ENCODE measurements at places on chromosomes 2 and 18.

GRCh38 chr2:12728221-12728777 lies 11.6 kb downstream of the TRIB2 start:
- no peak for DNase-seq

DNA sequence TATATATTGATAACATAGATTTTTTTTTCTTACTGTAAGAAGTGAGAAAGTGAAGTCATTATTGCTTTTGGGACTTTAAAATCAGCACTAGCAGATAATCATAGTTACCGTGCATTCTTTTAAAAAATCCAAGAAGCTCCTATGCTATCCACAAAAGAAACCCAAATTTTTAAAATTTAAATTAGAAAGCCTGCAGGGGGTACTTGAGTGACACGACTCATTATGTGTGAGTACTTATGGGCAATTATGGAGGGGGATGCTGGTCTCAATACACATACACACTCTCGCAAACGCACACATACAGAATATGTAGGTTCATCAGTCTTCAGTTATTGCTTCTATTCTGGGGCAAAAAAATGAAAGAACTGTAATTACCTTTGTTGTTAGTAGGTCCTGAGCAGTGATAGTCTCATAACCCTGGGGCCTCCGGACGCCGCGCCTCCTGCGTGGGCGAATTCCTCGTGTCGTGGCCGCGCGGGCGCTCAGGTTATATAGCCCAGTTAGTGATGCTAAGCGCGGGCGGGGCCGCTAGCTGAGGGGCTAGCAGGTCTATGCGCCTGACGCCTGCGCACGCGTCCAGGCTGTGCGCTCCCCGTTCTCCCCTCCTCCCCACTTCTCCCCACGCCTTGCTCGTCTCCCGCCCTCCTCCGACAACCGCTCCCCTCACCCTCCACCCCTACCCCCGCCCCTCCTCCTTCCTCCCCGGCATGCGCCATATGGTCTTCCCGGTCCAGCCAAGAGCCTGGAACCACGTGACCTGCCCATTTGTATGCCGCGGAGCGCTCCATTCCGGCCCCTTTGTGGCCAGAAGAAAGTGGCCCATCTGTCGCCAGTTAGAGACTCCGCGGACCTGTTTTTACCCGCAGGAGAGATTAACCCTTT lies at the start of gene NEUROD1:
TSS of gene NEUROD1 (minus strand) at position 463 of the 882 bp plus-strand sequence. CDS start 1,657 bp downstream, outside the sequence.
- DNase-seq, result no peak

- DNase-seq, result no peak
Measured at GRCh38 chr2:235105821-235106359, 154.1 kb downstream of the SH3BP4 start.

GRCh38 chr18:13265911-13266217 lies 47.3 kb downstream of the LDLRAD4 start:
- DNase-seq, result no peak

GRCh38 chr2:162475661-162476060 lies 131.7 kb downstream of the GCA start:
- no peak for DNase-seq

GRCh38 chr2:36834203-36834602 lies 132.1 kb downstream of the STRN start:
- no peak for DNase-seq

DNA sequence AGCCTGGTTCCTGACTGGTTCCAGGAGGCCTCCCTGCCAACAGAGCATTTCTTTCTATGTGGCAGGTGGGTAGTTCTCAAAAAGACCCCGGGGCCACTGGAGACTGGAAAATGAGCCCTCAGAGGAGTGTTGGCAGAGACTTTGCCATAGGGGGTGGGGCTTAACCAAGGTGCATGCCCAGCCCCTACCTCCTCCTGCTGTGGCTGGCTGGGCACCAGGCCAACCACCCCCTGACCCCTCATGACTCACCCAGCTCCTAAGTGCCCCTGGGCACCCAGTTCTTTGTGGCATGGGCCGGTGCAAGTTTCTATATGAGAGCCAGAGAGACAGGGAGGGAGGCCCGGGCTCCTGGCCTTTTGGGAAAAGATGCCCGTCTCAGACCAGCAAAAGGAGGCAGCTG lies 98.2 kb upstream of the SMAD2 start:
- DNase-seq, result no peak

GRCh38 chr2:56191617-56192016 lies 7.8 kb downstream of the CCDC85A start:
- DNase-seq, result no peak

- no peak for DNase-seq
Measured at GRCh38 chr2:98459496-98460175, 15.0 kb downstream of the INPP4A start.

DNA sequence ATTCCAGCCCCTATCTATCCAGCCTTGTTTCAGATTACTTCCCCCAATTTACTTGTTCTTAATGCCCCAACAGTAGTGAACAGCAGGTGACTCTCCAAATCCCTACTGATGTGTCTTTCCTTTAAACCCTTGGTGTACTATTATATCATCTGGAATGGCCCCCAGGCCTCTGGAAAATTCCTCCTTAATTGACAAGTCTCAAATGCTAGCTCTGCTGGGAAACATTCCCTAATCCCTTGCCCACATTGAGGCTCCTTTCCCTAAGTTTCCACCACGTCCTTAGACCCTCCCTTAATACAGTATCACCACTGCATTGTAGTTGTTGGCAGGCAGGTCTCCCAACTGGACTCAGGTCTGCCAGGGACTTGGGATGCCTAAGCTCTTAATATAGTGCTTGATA lies 41.0 kb downstream of the MYO3B start:
- no peak for DNase-seq

DNA sequence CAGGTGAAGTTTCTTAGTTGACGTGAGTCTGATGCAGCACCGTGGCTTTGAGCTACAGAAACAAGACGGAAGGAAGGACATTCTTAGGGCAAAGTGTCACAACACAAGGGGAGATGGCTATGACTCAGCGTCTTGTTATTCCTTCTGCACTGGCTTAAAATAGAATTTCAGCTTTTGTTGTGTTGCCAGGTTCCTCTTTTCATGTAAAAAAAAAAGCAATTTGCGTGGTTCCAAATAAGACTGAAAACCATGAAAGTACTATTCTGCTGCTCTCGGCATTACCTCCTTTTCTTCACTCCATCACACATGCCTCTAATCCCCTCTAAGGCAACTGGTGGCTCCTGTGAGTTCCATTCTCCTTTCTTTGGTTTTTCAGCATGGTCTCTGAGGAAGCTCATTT lies 150.1 kb downstream of the ANTXR1 start:
- DNase-seq, result no peak

DNA sequence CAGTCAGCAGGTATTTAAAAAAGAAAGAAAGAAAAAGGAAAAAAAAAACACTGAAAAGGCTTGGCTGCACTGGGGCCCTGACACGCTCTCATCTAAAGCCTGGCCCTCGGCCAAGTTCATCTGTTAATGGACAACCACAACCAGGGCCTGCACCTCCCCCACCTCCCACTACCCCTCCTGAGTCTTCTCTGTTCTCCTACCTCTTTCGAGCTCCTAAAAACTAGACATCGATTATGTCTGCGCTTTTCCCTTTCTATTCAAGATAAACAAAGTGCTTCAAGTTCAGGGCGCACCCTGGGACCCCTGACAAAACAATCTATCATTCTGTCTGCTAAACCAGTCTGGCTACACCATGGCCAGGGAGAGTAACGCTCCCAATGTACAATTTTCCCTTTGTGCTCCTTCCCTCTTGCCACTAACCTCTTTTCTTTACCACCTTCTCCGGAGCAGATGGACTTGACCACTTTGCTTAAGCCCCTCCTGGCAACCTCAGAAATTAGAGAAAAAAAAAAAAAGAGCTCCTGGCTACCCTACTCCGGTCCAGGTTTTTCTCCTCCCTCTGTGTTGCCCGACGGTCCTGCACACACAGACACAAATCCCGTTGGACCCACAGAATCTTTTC lies 22.7 kb downstream of the BCL11A start:
- DNase-seq, result no peak

DNA sequence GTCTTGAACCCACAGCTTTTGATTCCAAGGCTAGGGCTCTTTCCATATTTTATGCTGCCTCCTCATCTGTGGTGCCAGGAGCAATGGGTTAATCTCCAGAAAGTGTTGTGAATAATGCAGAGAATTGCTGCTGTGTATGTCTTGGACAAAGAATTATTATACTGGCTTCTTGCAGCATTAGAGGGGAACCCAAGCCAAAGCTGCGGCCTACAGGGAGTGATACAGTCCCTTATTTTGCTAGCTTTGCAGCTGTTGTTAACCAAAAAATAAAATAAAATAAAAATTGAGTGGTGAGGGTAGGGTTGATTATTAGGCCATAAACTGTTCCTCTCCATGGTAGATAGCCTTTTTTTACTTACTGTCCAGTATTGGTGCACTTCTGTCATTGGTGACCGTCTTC lies 16.7 kb downstream of the WIPF1 start:
- no peak for DNase-seq

- DNase-seq, result no peak
Measured at GRCh38 chr2:28586867-28587266, 91.0 kb downstream of the PLB1 start.

GRCh38 chr18:28065031-28065792 lies 111.7 kb downstream of the CDH2 start:
- no peak for DNase-seq

GRCh38 chr2:191910518-191910917 lies 63.6 kb upstream of the CAVIN2 start:
- DNase-seq, result no peak

- no peak for DNase-seq
Measured at GRCh38 chr2:138994502-138994901, 214.3 kb upstream of the NXPH2 start.

DNA sequence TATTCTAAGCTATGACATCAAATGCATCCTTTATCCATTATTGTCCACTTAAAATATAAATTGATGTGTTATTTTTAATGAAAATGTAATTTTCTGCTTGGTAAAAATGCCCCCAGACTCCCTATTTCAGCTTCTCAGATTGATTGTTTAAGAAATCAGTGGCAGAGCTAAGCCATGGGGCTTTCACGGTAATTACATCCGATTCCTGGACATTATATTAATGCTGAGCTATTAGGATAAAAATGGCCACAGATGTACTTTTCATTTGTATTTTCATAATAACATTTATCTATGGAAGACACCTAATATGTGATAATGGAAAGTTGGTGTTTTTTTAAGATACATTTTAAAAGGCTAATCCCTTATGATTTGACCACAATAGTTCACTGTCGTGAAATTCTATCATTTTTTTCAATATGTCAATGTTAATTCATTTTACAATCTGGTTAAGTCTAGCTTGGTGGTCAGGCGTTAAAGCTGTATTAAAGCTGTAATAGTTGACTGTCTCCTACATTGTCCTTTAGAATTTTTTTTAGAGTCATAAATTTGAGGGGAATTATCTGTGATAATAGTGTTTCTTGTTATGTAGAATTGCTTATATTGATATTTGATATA lies 229.0 kb upstream of the UBE2E3 start:
- no peak for DNase-seq

DNA sequence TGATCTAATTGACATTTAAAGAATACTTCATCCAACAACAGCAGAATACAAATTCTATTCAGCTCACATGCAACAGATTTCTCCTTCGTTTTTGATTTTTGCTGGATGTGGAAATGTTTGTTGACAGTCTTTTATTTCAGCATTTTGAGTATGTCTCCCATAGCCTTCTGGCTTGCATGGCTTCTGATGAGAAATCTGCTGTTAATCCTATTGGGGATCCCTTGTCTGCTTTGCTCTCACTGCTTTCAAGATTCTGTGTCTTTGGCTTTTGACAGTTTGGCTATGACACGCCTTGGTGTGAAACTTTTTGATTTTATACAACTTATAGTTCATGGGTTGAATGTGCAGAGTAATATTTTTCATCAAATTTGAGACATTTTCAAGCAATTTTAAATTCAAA lies 44.7 kb downstream of the TRABD2A start:
- no peak for DNase-seq

GRCh38 chr2:47724221-47724981 lies 58.5 kb upstream of the MSH6 start:
- DNase-seq, result peak; percentile 66

DNA sequence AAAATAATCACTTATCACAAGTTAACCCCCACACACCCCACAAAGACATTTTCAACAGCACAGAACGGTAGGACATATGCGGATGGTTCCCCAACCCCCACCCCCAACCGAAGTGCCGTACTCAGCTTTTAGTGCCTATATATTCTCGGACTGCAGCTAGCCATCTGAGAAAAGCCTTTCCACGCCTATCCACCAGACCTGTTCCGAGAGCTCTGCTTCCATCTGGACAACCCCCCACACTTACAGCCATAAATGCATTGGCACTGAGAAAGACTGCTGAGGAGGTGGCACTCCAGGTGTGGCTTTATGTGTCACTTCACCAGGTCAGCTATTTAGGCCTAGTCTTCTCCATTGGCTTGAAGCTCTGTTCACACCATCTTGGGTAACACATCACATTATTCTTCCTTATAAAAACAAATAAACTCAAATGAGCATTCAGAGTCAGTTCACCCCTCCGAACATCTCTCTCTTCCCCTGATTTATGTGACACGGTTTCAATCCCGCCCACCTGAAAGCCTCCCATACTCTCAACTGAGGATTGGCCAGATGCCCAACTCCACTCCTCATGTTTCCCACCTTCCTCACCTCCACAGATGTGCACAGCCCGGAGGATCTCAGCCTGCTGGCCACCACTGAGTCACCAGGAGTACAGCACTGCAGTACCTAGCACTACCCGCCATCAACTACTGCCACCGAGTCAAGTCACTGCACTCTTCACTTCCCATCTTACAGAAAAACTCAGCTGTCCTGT lies 127.4 kb downstream of the CACNB4 start:
- no peak for DNase-seq

GRCh38 chr2:48112911-48113680 lies 206.8 kb upstream of the FBXO11 start:
- DNase-seq, result no peak

GRCh38 chr2:40127146-40127545 lies 324.7 kb downstream of the SLC8A1 start:
- DNase-seq, result no peak

GRCh38 chr18:65990174-65990690 lies 239.4 kb downstream of the CDH7 start:
- DNase-seq, result no peak

DNA sequence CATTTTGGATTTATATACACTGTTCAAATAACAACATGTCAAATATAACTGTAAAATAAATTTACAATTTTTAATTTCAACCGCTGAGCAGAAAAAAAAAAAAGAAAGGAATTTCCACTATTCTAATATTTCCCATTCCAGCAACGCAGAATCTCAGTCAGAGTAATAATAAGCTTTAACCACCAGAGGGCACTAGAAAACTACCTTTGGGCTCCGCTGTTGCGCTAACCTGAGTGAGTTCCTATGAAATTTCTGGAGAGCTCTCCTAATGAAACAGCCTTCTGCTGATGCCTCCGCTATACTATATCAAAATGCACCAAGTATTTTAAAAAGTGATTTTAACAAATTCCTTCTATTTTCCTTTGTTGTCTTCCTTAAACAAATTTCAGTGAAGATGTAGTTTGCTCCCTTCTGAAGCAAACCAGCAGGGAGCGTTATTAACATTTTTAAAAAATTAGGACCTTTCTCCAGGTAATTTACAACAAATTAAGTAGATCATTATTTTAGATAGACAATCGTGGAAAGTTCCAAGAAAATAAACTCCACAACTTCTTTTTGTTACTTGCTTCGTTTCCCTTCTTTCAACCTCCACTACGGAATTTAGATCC lies 23.0 kb downstream of the ERMN start:
- DNase-seq, result no peak

DNA sequence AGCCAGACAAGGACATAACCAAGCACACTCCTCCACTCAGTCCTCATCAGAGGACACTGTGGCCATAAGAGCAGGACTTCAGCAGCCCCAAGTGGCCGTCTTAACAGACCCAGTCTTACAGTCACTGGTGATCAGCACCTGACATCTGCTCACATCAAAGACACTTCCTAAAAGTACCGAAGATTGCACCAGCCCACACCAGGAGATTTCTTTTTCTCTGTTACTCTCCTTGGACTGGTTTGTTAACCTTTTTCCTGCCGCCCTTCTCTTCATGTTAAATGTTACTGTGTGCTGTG lies 44.1 kb downstream of the MRPS5 start:
- no peak for DNase-seq
